WTC11 (cell line): ENCODE measurements at places on chromosomes 7 and 10.
A peak's percentile ranks its signal among the peaks of the same experiment; 100 is the strongest.

- DNase-seq, result no peak
Measured at GRCh38 chr7:140623980-140624379, 16.6 kb downstream of the DENND2A start.

DNA sequence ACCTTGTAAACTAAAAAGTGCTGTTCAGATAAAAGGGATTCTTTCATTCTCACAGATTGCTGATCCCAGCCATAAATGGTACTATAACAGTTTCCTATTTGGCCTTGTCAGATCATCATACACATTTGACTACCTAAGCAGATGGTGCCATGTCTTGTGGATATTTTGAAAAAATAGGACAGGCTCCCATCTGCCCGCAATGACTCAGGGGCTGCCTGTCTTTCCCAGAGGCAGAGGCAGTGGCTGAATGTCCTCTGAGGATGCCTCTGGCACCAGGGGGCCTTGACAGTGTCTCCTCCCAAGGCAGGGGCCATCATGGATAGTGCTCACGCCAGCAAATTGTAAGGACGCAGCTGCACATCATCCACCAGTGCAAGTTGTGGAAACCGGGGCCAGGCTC is 323.0 kb upstream of the PODXL start:
- DNase-seq, result no peak

- DNase-seq, result no peak
Measured at GRCh38 chr10:105189463-105189800, 548.3 kb downstream of the SORCS3 start.

- DNase-seq, result no peak
Measured at GRCh38 chr7:150848561-150849115, 3.7 kb upstream of the AOC1 start.

DNA sequence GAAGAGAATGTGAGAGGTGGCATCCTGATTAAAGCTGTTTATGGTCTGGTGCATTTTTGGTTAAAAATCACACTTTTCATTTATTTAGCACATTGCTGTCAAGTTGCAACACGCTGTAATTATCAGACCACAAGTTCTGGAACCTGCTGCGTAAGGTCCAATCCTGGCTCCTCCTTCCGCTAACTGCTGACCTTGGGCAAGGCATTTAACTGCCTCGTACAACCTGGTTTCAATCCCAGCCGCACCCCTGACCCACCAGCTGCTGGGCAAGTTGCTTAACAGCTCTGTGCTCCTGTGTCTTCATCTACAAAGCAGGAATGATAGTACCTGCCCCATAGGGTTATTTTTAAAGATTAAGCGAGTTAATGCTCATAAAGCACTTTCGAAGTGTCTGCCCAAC is 281.8 kb downstream of the PAXIP1 start:
- no peak for DNase-seq

- DNase-seq, result no peak
Measured at GRCh38 chr10:94878649-94879048, 59.8 kb upstream of the CYP2C9 start.

DNA sequence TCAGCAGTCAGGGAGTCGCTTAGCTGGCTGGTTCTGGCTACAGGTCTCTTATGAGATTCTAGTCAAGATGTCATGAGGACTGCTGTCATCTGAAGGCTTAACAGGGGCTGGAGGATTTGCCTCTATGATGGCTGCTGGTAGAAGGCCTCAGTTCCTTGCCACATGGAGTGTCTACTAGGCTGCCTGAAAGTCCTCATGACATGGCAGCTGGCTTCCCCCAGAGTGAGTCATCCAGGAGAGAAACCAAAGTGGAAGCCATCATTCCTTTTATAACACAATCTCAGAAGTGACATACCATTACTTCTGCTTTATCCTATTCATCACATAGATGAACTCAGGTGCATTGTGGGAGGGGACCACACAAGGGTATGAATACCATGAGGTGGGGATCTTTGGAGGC is 75.1 kb downstream of the EXOC6 start:
- DNase-seq, result no peak

- DNase-seq, result no peak
Measured at GRCh38 chr10:88116971-88117626, 253.7 kb downstream of the PTEN start.

DNA sequence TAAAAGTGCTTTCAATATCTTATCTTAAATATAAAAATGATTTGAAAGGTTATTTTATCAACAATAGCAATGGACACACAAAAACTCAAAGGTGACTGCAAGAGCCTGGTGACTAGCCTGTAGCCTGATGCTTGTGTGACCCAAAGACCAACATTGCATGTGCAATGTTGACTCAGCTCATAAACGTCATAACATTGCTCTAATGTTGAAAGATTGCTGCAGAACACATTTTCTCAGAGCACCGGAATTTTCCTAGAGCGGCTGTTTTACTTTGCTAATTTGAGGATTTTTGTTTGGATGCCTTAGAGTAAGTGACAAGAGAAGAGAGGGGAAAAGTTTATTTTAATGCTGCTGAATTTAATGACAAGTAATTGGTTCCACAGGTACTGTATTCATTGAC is 107.1 kb downstream of the RAB18 start:
- no peak for DNase-seq

GRCh38 chr7:20574784-20575720 is 40.4 kb upstream of the ABCB5 start:
- DNase-seq, result no peak

DNA sequence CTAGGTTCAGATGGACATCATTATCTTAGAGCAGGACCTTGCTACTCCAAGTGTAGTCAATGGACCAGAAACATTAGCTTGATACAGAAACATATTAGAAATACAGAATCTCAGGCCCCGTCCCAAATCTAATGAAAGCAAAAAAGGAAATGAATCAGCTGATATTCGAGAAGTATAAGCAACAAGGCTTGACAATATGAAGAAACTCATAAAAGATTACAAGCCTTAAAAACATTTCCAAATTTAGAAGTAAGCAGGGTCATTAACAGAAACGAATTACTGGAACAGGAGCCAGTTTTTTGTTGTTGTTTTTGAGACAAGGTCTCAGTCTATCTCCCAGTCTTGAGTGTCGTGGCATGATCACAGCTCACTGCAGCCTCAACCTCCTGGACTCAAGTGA is 40.5 kb upstream of the GSAP start:
- no peak for DNase-seq

DNA sequence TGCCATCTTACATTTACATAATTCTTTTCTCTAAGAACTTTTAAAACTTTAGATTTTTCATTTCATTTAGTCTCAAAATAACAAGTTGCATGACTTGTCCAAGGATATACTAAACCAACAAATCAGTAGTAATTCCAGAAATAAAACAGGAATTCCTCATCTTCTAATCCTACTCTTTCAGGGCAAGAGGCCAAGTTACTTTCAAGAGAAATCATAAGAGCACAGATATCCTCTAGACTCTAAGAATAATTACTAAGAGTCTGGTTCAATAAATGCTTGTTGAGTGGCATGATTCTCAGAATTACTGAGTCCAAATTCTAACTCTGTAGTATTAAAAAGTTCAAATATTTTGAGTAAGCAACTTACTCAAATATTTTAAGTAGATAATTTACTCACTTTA is 12.9 kb downstream of the PDZD8 start:
- DNase-seq, result no peak

- DNase-seq, result peak; percentile 18
Measured at GRCh38 chr7:66083677-66084076, 8.1 kb downstream of the ASL start.

DNA sequence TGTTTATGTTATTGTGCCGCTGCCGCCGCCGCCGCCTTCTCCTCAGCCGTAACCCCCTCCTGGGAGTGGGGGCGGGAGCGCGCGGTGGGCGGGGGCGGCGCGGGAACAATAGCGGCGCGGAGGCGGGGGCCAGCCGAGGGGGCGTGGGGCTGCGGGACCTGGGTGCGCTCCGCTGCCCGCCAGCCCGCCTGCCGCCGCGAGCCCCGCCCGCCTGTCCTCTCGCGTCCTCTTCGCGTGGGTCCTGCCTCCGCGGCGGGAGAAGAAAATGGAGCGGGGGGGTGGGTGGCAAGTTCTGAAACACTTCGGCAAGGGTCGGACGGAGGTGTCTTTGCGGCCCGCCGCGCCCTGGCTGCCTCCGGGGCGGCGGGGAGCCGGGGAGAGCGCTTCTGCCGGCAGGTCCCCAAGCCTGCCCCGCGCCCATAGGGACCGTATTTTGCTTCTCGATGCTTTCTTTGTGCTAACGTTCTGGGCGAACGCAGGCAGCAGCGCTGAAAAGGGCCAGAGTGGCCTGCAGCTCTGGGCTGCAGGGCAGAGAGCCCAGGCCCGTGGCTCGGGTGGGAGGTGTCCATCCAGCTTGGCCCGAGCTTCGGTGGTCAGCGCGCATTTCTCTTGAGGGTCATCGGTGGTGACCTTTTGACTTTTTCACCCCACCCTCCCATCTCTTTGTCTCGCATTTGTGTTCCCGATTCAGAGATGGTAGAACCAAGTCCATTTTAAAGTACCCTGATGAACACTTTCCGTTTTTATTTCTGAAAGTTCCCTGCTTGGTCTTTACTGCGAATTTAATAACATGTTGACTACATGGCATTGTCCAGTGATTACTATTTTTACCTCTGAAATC is 613 bp downstream of the MAPK8 start:
- no peak for DNase-seq

- DNase-seq, result no peak
Measured at GRCh38 chr10:119301397-119301796, 94.0 kb downstream of the GRK5 start.

DNA sequence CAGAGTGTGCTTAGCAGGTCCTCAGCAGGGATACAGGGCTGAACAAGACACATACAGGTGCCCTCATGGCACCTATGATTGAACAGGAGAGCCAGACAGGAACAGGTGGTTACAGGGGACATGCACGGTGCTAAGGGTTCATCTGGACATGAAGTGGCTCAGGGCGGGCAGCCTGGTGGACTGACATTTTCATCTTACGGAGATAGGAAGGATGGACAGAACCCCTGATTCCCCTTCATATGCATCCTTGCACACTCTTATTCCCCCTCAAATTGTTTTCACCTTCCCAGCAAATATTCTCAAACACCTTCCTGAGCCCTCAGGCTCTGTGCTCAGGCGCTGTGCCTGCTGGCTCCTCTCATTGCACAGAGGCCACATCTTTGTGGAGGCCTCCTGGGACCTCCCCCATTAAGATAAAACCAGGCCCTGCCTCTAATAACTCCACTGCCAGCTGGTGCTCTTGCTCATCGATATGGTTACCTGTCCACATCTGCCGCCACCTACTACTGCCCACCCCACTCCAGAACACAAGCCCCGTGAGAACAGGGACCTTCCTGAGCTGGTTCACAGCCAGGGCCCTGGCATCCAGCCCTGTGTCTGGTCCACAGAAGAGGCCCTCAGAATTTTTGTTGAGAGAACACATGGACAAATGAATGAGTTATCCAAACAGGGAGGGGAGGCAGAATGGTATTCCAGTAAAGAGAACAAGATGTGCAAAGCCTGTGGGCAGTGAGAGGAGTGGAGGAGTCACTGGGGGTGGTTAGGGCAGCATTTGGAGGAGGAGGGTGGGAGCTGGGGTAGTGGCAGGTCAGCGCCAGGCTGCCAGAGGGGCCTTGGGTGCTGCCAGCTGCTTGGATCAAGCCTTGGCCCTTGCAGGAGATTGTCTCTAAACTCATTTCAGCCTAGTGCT is 68.9 kb upstream of the AQP1 start:
- no peak for DNase-seq

DNA sequence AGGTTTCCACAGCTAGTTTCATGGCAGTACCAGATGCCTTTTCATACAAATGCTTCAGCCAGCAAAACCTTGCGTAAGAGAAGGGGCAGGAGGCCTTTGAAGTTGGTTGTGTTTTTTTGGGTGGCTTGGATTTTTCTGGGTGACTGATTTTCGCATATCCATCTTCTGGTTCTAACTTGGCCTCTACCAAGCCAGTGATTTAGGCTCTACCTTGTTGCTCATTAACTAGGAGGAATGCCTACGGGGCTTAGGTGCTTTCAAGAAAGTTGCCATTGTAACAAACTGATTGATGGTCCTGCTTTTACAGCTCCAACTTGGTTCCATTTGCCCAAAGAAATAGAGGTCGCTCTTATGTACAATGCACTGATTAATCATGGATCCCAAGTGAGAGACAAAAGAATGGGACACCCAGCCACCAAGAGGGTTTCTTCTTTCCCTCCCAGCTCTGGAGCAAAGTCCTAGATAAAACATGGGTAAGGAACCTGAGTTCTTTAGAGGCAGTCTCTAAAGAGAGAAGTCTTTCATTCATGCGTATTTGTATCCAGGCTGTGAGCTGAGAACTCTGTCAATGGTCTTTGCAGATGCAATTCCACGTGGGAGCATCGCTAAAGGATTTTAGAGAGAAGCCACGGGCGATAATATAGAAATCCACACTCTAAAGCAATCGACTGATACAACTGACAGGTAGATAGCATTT is 92.1 kb upstream of the FGFR2 start:
- DNase-seq, result no peak

DNA sequence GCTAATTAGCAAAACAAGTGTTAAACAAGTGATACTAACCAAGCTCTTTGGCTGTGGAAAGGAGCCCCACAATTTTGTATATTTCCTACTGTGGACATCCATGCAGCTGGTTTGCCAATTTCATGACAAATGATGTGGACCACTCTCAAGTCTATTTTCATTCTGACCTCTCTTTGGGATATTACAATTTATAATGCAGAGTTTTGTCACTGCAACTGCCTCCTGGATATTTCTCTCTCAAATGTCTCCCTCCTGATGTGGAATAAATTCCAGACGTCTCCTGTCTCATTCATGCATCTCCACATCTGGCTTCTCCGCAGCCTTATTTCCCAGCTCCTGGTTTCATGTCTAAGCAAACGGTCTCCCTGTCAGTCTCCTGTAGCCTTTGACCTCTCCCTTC is 80.6 kb upstream of the RHEB start:
- DNase-seq, result no peak

DNA sequence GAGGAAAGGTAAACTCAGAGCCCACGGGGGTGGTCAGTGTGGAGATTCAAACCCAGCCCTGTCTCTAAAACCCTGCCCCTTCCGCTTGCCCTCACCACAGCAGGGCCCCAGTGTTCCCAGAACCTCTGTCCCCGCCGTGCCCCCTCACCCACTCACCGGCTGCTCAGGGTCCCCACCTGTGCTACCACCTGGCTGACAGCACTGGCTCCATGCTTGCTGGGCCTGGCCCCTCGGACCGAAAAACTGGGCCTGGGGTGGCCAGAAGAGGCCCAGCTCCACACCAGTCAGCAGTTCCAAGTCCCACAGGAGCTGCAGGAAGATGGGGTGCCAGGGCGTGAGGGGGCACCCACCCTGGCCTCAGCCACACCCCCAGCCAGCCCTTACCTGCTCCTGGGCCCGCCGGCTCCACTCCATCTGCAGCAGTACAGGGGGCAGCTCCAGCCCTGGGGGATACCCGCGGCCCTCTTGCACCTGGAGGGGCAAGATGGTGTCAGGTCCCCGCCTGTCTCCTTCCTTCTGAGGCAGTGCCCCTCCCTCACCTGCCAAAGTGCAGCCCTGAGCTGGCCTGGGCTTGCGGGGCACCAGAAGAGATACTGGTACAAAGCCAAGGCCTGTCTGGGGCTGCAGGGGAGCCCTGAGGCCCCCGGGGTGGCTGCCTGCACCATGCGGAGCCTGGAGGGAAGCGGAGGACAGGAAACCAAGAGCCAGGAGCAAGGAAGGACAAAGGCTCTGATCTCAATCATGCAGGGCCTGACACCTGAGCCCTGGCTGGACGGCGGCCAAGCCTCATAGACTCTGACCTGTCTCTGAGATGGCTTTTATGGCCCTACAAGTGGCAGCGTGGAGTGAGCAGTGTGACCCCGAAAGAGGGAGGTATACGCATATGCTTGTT is 11.7 kb downstream of the ATP6V1F start:
- DNase-seq, result no peak

GRCh38 chr7:98864731-98865453 is 4.9 kb downstream of the TMEM130 start:
- no peak for DNase-seq
